ENCODE measurements at places on chromosomes 12 and 14. TPM values are rescaled to one million over a fixed set of nuclear protein-coding genes. Genes with fewer than 3 reads are reported as not detected.
A peak's percentile ranks its signal among the peaks of the same experiment; 100 is the strongest.

DNA sequence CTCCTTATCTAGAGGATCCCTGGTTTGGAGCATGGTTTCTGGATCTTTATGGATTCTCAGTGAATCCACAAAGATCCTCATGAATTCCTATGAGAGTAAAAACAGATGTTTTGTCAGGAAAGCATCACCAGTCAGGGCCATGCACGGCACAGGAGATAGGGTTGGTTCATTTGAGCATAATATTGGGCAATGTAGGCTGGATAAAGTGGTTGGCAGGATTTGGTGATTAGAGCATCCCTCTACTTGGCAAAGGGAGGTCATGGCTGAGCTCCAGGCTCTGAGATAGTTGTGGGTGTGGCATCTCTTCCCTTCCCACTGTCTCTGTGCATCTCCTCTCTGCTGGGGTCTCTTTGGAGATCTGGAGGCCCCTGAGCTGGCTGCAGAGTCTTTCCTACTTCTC, 149.8 kb downstream of the DACT1 start:
- H3K27me3 ChIP-seq, result no peaks in the 10 kb centered on the region
- no peaks in the 10 kb centered on the region for H3K36me3 ChIP-seq
- H3K27ac ChIP-seq, result no peak overlapping the region
- no peak for DNase-seq
- no peak overlapping the region for H3K4me3 ChIP-seq

The GPR132 gene
- total RNA-seq, result 2.2 TPM

The SDSL gene
- total RNA-seq, result 10.5 TPM

DNA sequence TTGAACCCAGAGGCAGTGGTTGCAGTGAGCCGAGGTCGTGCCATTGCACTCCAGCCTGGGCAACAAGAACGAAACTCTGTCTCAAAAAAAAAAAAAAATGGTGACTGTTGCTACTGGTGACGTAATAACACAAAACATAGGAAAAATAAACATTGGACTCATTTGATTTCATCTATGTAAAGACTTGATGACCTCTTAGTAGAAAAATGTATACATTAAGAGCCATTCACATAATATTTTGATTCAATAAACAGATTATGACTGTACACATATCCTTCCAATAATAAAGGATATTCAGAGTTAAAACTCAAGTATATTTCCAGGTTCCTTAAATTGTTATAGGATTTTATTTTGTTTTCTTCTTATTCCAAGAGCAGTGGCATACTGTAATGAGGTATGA, 65.7 kb upstream of the AEBP2 start:
- no peaks in the 10 kb centered on the region for H3K27me3 ChIP-seq
- no peak overlapping the region for H3K4me3 ChIP-seq
- H3K36me3 ChIP-seq, result peaks cover 18% of the 10 kb centered on the region
- no peaks in the 10 kb centered on the region for H3K4me1 ChIP-seq
- DNase-seq, result no peak
- H3K27ac ChIP-seq, result no peak overlapping the region

DNA sequence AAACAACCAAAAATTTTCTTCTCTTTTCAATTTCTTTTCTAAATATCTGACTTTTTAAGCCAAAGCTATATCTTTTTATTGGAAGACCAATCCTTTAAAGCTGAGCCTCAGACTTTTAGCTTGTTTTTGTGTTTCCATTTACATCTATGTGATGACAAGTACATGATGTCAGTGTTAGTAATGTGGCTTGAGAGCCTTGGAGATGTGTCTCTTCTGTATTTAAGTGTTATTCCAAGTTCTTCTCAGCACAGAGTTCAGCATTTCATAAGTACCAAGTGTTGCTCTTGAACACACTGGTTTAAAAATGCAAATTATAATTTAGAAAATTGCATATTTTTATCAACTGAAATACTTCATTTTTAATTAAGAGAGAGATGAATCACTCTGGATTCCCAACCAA, 948.9 kb upstream of the FLRT2 start:
- H3K4me1 ChIP-seq, result no peaks in the 10 kb centered on the region
- H3K27me3 ChIP-seq, result no peaks in the 10 kb centered on the region
- H3K27ac ChIP-seq, result no peak overlapping the region
- DNase-seq, result no peak
- no peak overlapping the region for H3K4me3 ChIP-seq
- no peaks in the 10 kb centered on the region for H3K36me3 ChIP-seq

The SYNDIG1L gene
- total RNA-seq, result not detected

The CCDC175 gene
- not detected for total RNA-seq

DNA sequence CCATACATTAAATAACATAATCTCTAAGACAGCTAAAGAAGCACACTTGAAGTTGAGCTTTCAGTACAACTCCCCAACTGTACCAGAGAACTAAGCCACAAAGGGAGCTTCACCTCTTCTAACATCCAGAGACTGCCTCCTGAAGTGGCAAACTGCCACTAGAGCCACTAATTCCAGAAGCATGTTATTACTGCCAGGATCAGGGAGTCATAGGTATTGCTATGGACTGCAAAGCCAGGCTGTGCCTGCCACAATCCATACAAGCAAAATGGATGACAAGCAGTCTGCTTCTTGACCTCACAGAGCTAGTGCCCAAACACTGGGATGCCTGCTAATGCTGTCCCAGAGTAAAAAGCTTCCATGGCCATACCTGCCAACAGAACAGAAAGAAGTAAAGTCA, 160.1 kb downstream of the STXBP6 start:
- H3K36me3 ChIP-seq, result no peaks in the 10 kb centered on the region
- no peaks in the 10 kb centered on the region for H3K27me3 ChIP-seq
- peak; percentile 61 for DNase-seq
- peaks cover 5% of the 10 kb centered on the region for H3K4me1 ChIP-seq

The KTN1 gene
- 193 TPM for total RNA-seq

DNA sequence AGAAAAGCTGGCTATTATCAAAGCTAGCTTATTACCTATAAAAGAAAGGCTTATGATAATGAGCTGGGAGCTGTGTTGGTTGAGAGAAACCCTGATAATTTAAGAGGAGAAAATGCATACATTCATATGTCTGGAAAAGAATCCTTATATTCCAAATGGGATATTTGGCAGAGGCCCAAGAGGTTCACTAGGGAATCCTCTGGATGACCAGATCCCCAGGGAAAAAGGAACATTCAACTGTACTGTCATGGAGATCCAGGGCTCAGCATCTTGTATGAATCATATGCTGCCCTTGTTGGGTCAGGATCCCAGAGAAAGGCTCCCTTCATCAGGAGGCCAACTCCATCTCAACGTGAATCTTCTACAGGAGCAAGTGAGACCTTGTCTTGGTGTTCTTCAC, 16.6 kb upstream of the FBXO34 start:
- H3K27me3 ChIP-seq, result peaks cover 25% of the 10 kb centered on the region
- no peak for DNase-seq
- no peaks in the 10 kb centered on the region for H3K36me3 ChIP-seq
- no peak overlapping the region for H3K27ac ChIP-seq

The DTX3 gene
- total RNA-seq, result 18.3 TPM

GRCh38 chr12:3106579-3106978, 29.4 kb downstream of the TSPAN9 start:
- H3K4me1 ChIP-seq, result peaks cover 36% of the 10 kb centered on the region
- peak overlapping the region; percentile 15 for H3K4me3 ChIP-seq
- DNase-seq, result no peak
- no peaks in the 10 kb centered on the region for H3K36me3 ChIP-seq
- H3K27me3 ChIP-seq, result no peaks in the 10 kb centered on the region
- H3K27ac ChIP-seq, result peak overlapping the region; percentile 87

The ACVRL1 gene
- total RNA-seq, result 1.3 TPM

- H3K4me1 ChIP-seq, result peaks cover 8% of the 10 kb centered on the region
- no peak overlapping the region for H3K27ac ChIP-seq
- DNase-seq, result no peak
These were observed 237.8 kb downstream of the CACNA1C start for GRCh38 chr12:2290516-2291065.

GRCh38 chr14:103732868-103733620, 17.4 kb downstream of the ZFYVE21 start:
- H3K4me1 ChIP-seq, result no peaks in the 10 kb centered on the region
- H3K27me3 ChIP-seq, result no peaks in the 10 kb centered on the region
- DNase-seq, result no peak
- peaks cover 19% of the 10 kb centered on the region for H3K36me3 ChIP-seq

- DNase-seq, result no peak
- no peaks in the 10 kb centered on the region for H3K36me3 ChIP-seq
- no peak overlapping the region for H3K27ac ChIP-seq
- no peaks in the 10 kb centered on the region for H3K4me1 ChIP-seq
These were observed 49.0 kb downstream of the TMEM117 start for GRCh38 chr12:43884683-43885410.

- no peak for DNase-seq
- H3K27me3 ChIP-seq, result no peaks in the 10 kb centered on the region
- no peak overlapping the region for H3K4me3 ChIP-seq
- H3K36me3 ChIP-seq, result no peaks in the 10 kb centered on the region
- no peaks in the 10 kb centered on the region for H3K4me1 ChIP-seq
These were observed 73.6 kb downstream of the ARID2 start for GRCh38 chr12:45803111-45803510.

GRCh38 chr14:69696204-69696527, 70.8 kb upstream of the SRSF5 start:
- no peaks in the 10 kb centered on the region for H3K27me3 ChIP-seq
- H3K4me1 ChIP-seq, result peaks cover 6% of the 10 kb centered on the region
- DNase-seq, result no peak
- no peak overlapping the region for H3K27ac ChIP-seq

DNA sequence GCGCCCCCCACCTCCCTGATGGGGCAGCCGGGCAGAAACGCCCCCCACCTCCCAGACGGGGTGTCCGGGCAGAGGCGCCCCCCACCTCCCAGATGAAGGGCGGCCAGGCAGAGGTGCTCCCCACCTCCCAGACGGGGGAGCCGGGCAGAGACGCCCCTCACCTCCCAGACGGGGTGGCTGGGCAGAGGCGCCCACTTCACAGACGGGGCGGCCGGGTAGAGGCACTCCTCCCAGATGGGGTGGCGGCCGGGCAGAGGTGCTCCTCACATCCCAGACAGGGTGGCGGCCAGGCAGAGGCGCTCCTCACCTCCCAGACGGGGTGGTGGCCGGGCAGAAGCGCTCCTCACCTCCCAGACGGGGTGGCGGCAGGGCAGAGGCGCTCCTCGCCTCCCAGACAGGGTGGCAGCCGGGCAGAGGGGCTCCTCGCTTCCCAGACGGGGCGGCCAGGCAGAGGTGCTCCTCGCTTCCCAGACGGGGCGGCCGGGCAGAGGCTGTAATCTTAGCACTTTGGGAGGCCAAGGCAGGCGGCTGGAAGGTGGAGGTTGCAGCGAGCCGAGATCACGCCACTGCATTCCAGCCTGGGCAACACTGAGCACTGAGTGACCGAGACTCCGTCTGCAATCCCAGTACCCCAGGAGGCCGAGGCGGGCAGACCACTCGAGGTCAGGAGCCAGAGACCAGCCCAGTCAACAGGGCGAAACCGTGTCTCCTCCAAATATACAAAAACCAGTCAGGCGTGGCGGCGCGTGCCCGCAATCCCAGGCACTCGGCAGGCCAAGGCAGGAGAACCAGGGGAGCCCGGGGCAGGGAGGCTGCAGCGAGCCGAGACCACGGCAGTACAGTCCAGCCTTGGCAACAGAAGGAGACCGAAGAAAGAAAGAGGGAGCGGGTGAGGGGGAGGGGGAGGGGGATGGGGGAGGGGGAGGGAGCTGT, 12.9 kb upstream of the PXN start:
- no peak for DNase-seq
- H3K4me3 ChIP-seq, result no peak overlapping the region
- no peaks in the 10 kb centered on the region for H3K36me3 ChIP-seq
- H3K27me3 ChIP-seq, result no peaks in the 10 kb centered on the region
- H3K4me1 ChIP-seq, result no peaks in the 10 kb centered on the region

The NUP107 gene
- total RNA-seq, result 42.8 TPM

DNA sequence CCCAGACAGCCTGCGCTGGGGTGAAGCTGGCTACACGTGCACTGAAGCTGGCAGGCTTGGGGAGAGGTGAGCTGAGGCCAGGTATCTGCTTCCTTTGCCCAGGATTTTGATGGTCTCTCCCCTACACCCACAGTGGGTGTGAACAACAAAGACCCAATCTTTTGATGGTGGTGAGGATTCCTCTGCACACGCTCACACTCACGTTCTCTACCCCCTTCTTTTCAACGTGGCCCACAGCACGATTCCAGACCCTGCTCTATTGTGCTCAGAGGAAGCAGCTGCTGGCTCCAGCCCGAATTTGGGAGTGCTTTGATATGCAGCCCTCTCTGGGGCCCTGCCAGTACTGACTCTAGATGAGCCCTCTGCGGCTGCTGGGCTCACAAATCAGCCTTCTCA, 4.9 kb downstream of the CD9 start:
- no peak overlapping the region for H3K27ac ChIP-seq
- DNase-seq, result no peak
- H3K4me1 ChIP-seq, result peaks cover 14% of the 10 kb centered on the region
- H3K4me3 ChIP-seq, result no peak overlapping the region
- no peaks in the 10 kb centered on the region for H3K36me3 ChIP-seq

- H3K27me3 ChIP-seq, result no peaks in the 10 kb centered on the region
- DNase-seq, result no peak
- no peak overlapping the region for H3K4me3 ChIP-seq
- no peaks in the 10 kb centered on the region for H3K4me1 ChIP-seq
- peaks cover 49% of the 10 kb centered on the region for H3K36me3 ChIP-seq
These were observed 25.0 kb downstream of the MAX start for GRCh38 chr14:65077318-65077717.

- peaks cover 6% of the 10 kb centered on the region for H3K4me1 ChIP-seq
- no peak overlapping the region for H3K27ac ChIP-seq
- H3K36me3 ChIP-seq, result no peaks in the 10 kb centered on the region
- no peak for DNase-seq
- peaks cover 12% of the 10 kb centered on the region for H3K27me3 ChIP-seq
These were observed 34.6 kb downstream of the TESC start for GRCh38 chr12:117064596-117064995.

GRCh38 chr14:52000696-52001095, 11.3 kb downstream of the RTRAF start:
- DNase-seq, result no peak
- no peaks in the 10 kb centered on the region for H3K4me1 ChIP-seq
- H3K4me3 ChIP-seq, result no peak overlapping the region
- H3K27me3 ChIP-seq, result no peaks in the 10 kb centered on the region

- peaks cover 6% of the 10 kb centered on the region for H3K4me1 ChIP-seq
- H3K27me3 ChIP-seq, result no peaks in the 10 kb centered on the region
- no peak for DNase-seq
These were observed 29.3 kb downstream of the FGD6 start for GRCh38 chr12:95187865-95188415.

The FOXM1 gene
- 7.1 TPM for total RNA-seq

DNA sequence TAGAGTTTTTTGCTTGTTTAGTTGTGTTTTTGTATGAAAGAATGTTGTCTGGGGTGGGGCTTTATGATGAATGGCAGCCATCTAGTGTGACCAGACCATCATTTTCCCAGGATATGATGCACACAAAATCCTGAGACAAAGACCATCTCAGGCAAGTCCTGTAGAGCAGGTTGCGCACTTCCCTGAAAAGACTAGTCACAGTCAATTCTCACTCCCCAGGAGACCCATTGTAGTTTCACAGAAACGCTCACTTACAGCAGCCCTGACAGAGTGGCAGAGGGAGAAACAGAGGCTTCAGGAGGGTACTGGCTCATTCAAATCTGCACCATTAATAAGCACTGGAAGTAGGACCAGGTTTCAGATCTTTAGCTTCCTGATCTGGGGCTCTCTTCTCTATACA, 183.2 kb downstream of the TMEM117 start:
- no peak overlapping the region for H3K27ac ChIP-seq
- no peak for DNase-seq
- H3K36me3 ChIP-seq, result no peaks in the 10 kb centered on the region
- H3K4me3 ChIP-seq, result no peak overlapping the region
- H3K4me1 ChIP-seq, result no peaks in the 10 kb centered on the region
- H3K27me3 ChIP-seq, result no peaks in the 10 kb centered on the region

Measured in astrocyte (in vitro differentiated cells and primary cell).